ENCODE measurements at places on chromosomes 1 and 21.

DNA sequence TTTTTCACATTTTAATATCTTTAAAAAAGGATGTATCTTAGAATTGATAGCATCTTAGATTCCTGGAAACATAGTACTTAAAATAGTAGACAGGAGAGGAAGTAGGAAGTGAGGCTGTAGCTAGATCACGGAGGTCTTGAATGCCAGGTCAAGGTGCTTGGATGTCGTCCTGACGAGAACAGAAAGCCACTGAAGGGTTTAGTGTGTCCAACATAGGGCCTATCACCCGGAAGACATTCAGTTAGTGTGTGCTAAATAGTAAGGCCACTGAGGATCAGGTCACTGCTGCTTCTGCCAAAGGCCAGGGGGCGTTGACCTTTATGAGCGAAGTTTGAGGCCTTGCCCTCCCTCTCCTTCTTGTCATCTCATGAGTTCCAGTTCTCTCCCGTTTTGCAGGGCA is 35.7 kb downstream of the RAB3B start:
- DNase-seq, result no peak

GRCh38 chr1:187787736-187788135 is 959.0 kb downstream of the PLA2G4A start:
- no peak for DNase-seq

- DNase-seq, result no peak
These were observed 272.9 kb downstream of the TPR start for GRCh38 chr1:186102107-186102506.

DNA sequence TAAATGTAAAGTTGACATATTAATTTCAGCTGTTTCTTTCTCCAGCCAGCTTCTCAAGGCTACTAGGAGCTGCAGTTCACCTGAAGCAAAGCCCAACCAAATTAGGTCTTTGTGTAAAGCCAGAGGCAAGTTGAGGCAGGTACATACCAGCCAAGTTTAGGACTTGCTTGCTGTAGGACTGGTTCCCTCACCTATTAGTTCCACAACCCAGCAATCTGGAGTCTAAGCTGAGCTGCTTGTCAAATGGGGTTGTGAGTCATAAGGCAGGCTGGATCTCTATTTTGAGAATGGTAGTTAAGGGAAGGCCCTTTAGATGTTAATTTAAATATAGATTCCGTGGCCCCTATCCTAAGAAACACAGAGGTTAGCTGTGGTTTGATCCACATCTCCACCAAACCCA is 7.6 kb upstream of the FLG2 start:
- DNase-seq, result no peak

- no peak for DNase-seq
These were observed 39.7 kb downstream of the DNTTIP2 start for GRCh38 chr1:93839307-93839706.

DNA sequence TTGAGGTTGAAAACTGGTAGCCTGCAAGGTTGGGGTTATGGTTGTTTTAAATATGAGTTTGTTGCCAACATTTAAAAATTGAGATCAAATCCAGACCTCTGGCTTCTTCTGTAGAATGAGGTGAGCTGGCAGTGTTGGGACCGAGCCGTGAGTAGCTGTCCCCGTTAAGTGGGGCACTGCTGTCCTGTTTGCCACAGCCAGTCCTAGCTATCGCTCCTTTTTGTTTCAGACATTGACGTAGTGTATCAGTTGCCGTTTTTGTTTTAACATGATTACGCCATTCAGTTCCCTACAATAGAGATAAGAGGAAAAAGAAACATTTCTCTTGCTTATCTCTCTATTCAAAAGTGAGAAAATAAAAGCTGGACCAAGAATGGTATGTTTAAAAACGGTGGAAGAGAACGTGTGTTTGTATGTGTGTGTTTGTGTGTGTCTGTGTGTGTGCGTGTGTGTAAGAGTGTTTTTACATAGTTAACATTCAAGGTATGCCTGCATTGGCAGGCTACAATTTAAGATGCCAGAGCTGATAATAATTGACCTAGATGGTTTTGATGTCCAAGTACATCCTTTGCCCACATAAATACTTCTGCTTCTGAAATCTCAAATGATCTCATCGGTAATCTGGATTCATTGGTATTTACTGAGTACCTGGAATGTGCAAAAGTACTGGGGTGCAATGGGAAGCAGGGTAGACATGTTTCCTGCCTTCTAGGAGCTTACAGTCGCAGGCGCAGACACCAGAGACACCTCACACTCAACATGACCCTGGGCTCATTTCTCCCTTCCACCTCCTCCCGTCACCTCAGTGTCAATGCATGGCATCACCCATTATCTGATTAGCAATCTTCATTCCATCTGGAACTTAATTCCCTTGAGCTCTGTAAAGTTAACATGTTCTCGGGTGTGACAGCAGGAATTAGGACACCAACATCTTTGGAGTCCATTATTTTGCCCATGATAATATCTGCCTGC is 65.8 kb downstream of the HUNK start:
- DNase-seq, result no peak

DNA sequence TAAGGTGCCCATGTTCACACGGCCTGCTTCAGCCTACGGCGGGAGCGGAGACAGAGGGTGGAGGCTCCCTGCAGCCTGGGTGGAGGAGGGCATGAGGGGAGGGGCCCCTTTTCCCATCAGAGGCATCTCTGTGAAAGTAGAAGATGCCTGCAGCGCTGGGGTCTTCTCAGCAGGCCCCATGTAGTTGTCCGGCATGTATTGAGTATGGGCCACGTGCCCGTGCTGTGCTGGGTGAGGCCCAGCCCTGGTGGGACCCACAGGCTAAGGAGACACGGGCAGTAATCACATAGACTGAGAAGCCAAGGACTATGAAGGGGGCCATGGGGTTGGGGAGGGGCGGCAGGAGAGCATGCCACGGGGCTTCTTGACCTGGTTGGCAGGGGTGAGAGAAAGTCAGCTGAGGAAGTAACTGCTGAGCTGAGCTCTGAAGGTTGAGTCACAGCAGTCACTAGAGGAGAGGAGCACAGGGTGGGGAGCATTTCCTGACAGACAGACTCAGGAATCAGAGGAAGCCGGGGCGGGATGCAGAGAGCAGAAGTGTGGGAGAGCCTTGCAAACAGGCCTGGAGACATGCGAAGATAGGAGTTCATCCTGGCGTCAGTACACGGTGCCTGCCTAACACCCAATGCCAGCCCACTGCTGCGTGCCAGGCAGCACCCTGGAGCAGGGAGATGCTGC is 21.6 kb downstream of the PSEN2 start:
- DNase-seq, result no peak

DNA sequence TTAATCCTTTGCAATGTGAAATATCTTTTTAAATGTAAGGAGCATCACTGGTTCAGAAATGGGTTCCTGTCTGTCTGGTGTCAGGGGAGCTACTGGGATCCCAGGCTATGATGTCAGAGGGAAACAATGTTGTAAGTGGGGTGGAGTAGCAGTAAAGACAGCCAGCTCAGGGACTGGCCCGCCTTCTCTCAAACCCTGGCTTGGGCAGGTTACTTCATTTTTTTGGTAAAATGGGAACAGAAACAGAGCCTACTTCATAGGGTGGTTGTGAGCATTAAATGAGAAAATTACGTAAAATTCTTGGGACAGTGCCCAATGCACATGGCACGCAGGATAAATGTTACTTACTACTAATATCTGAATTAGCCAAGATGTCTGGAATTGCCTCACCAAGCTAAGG is 30.7 kb upstream of the IL20 start:
- DNase-seq, result no peak

GRCh38 chr1:55217226-55217986 is 2.2 kb upstream of the USP24 start:
- DNase-seq, result no peak

DNA sequence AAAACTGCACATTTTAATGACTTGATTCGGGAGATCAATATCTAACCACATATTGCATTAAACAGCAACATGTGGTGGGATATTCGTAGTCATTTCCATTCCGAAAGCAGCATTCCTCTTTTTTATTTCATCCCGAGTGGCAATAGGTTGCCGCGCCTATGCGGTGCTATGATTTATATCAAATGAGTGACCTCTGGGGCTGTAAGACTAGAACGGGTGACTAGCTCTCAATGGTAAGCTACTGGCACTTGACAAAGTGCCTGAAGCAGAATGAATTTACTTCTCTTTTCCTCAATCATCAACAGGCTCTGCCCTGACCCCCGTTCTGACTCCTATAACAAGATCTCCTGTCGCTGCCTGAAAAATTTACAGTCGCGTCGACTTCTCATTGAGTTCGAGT is 162.3 kb downstream of the ZNF281 start:
- no peak for DNase-seq

DNA sequence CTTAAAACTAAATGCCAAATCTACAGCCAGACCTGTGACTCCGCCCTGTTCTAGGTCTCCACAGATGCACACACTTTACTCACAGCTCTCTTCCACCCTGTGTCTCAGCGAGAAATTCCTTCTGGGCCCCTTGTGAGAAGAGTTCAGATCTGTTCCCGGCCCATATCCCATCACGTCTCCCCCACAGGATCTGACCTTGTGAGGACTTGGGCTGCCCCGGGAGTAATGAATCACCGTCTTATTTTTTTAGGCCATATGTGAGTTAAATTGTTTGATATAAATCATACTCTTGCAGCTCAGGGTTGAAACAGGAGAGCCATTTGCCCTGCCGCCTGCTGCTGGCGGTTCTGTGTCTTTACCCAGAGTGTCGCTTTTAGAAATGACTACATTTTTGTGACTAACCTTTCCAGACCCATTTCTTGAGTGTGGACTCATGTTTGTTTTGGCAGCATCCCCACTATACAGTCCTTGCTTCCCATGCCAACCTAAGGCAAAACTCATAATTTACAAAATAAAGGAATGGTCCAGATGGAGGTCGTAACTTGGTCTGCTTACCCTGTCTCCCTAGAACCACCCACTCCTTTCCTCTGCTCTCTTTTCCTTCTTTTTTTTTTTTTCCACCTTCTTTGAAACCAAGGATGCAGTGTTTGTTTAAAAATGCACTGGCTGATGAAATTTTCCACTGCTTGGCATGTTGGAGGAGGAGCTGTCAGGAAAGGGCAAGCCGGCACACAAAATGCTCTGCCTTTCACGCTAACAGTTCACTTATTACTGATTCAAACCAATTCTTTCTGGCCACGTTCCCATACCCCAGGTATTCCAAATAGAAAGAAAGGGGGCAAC is 98.0 kb upstream of the C1orf105 start:
- no peak for DNase-seq

All from SW 1271 (cell line).